MM.1S (cell line): ENCODE measurements at places on chromosomes 12 and 14.

GRCh38 chr12:24770821-24771220 lies 178.1 kb downstream of the BCAT1 start:
- no peak for DNase-seq

- DNase-seq: no peak
Observed at GRCh38 chr12:70741256-70741655, 104.0 kb upstream of the PTPRB start.

- DNase-seq: no peak
Observed at GRCh38 chr12:85804663-85805062, 31.5 kb downstream of the RASSF9 start.

DNA sequence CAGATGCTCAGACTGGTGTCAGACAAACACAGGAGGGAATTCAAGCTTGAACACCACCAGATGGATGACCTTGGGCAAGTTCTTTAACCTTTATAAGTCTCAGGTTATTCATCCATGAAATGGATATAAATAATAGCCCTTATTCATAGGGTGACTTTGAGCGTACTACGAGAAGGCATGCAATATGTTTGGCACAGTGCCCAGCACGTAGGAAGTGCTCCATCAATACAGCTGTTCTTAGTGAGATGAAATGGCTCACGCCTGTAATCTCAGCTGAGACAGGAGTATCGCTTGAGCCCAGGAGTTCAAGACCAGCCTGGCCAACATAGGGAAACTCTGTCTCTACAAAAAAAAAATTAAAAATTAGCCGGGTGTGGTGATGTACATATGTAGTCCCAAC lies 84.8 kb upstream of the FICD start:
- DNase-seq: no peak

DNA sequence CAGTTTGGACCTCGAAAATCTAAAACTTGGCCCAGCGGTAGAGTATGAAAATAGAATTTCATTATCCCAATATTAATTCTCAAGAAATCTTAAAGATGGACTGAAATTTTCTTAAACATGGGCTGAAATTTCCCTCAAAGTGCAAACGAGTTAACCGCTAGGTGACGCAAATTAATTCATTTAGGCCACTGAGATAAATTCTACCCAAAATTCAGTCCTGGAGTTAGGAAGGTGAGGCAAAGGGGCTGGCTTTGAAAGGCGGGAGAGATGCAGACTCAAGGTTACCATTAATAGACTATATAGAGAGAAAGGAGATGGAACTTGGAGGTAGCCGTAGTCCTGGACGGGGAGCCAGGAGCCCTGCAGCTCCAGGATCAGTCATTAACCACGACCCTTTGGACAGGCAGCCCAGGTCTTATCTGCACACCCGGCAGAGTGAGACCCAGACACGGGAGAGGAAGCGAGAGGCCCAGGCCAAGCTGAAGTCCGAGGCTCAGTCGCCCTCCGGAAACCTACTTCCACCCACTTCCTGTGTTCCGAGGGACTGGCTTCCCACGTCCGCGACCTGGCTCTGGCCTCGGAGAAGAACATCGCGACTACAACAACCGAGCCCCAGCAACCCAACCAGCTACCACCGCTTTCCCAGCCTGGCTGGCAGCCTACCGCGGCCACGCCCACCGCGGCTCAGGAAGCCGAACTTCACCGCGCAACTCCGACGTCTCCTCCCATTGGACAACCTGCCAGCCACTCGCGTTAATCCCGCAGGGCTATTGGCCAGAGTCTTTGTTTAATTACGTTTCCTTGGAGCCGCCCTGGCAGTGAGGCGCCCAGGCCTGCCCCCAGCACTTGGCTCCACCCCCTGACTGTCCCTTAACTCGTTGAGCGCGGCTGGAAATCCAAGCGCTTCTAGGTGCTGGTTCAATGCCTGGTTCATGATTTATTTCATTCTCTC lies at the start of gene EFCAB11:
Gene EFCAB11 (minus strand): TSS at position 661 of the 952 bp plus-strand sequence. CDS start 70 bp downstream, at position 591.
- DNase-seq: peak; percentile 94

- no peak for DNase-seq
Observed at GRCh38 chr14:73250781-73251500, 13.6 kb downstream of the PAPLN start.

GRCh38 chr12:111110556-111110955 lies 190.2 kb upstream of the MYL2 start:
- no peak for DNase-seq

DNA sequence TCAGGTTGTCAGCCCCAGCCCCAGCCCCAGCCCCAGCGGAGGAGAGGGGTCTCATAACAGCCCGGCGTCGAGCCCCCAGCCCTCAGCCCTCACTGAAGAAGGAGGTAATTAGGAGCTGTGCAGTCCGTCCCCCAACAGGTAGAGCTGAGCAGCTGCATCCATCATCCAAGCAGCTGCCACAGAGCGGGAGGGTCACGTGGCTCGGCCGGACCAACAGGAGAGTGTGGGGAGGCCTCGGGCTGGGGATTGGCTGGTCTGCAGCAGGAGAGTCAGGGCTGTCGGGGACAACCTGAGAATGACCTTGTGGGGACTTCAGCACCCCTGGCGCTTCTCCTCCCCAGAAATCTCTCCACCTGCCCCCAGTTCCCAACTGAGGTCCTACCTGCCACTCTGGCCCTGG lies 29.6 kb downstream of the SMUG1 start:
- peak; percentile 68 for DNase-seq

GRCh38 chr14:27427796-27428195 lies 830.0 kb upstream of the NOVA1 start:
- no peak for DNase-seq

DNA sequence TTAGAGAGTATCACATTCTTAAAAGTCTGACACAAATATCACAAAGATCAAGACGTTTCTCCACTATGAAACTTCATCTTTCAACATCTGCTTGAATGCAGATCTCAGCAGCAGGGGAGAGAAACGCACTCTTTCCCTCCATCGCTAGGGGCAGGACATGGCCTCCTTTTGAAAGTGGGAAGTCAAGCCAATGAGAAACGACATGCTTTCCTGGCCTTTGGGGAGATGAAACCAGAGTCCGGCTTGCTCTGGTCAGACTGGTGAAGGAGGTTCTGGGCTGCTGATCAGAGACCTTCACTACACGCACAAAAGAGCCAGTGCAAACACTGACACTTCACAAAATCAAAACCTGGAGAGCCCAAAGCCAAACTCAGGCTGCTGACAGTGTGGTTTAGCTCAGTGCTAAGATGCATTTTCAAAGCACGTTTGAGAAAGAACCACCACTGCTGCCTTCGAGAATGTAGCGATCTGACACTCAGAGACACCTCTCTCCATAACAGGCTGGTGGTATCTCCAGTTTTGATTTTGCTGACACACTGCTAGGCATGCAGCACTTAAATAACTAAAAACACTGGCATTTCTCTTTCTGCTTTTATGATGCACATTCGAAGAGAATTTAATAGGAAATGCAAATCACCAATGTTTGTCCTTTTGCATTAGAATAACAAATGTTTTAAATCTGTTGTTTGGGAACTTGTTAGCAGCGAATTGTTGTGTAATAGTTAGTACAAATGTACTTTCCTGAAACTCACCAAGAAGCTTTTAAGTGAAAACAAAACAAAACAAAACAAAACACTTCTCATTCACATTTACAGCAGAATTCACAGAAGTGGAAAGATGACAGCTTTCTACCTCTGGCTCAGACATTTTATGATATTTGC lies 93.9 kb upstream of the OVCH1 start:
- DNase-seq: no peak

GRCh38 chr12:120712610-120713009 lies 2.4 kb downstream of the UNC119B start:
- DNase-seq: no peak

- no peak for DNase-seq
Observed at GRCh38 chr12:92075425-92075914, 70.2 kb downstream of the BTG1 start.

DNA sequence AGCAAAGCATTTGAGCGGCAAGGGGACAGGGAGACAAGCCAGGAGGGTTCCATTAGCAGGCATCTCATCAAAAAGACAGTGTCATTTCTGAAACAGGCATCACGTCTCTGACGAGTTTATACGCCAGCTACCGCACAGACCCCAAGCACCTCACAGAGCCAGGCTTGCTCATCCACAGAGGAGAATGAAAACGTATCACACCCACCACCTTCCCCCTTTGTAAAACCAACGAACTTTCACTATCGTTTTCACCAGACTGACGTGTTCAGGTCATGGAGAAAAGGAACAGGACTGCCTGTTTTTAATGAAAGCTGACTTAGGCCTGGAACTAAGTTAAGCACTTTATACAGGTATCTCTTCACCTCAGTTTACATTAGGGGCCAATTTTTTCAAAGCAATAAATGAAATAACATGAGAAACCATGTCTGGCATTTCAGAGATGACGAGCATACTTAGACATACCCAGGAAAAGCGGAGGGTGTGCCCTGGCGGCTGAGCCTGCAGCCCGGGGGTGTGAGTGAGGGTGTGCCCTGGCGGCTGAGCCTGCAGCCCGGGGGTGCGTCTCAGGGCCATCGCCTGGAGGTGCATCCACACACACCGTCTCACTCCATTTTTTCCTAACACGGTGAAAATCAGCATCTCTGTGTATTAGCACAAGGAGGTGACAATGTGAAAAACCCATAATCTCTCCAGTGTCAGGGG lies 41.9 kb downstream of the STX2 start:
- DNase-seq: no peak

DNA sequence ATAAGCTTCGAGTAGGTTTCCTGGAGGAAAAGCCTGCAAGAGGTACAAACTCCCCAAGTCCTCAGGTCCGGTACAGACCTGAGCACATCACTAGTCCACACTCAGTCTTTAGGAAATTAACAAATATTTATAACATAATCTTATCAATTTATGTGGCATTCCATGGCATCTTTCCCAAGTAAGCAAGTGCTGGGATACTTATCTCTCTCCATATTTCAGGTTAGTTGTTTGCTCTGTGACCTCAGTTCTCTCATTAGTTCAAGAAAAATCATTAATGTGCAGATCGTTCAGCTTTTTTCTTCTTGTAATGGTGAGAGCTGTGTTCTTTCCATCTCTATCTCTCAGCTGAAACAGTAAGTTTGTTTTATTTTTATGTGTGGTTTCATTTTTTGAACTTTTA lies 34.7 kb downstream of the SPATA7 start:
- DNase-seq: no peak

- DNase-seq: no peak
Observed at GRCh38 chr12:9156119-9156518, 40.4 kb upstream of the A2M start.

GRCh38 chr12:9221483-9221882 lies 13.3 kb upstream of the PZP start:
- DNase-seq: no peak

GRCh38 chr12:108399514-108399913 lies 60.4 kb upstream of the CMKLR1 start:
- no peak for DNase-seq

GRCh38 chr14:104278214-104278534 lies 139.8 kb downstream of the KIF26A start:
- DNase-seq: no peak

- DNase-seq: no peak
Observed at GRCh38 chr12:41221491-41221890, 33.4 kb downstream of the PDZRN4 start.

DNA sequence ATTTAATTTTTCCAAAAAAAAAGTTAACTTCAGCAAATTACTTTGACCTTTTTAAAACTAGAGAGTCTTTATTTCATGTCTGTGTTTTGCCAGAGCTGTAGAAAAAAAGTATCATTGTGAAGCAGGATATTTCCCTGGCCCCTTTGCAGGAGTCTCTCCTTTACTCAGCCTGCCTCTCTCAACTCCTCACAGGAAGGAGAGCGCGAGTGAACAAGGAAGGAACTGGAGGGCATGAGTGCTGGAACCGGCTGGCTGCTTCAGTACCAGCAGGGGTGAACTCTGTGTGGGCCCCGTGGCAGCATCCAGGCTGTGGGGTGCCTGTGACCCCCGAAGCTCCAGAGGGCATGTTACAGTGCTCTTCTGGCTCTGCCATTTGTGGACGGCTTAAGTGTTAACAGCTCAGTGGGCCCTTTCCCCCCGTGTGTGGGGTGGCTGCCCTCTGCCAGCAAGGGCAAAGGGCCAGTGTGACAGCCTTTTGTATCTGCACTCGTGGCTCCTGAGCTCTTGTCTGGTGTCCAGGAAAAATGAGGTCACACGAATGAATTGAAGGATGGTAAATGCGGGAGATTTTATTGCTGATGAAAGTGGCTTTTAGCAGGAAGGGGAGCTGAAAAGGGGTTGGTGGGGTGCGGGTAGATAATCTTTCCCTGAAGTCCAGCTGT lies 76.6 kb upstream of the KCNH3 start:
- no peak for DNase-seq

GRCh38 chr12:27688671-27689070 lies 7.6 kb upstream of the REP15 start:
- no peak for DNase-seq

DNA sequence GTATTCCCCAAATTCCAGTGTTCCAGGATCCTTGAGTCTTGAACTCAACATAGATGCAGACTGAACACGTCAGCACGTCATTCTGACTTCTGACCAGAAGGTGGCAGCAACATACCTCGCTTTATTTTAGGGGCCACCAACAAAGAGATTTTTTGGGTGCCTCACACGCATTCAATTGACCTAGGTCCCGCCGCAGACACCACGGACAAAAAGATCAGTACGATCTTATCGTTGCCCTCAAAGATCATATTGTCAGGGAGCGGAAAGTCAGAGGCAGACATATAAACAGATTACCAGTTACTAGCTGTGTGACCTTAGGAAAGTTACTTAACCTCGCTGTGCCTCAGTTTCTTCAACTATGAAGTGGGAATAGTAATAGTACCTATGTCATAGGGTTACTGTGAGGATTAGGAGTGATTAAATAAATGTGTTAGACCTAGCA lies 6.5 kb upstream of the PRPH start:
- DNase-seq: peak; percentile 56

DNA sequence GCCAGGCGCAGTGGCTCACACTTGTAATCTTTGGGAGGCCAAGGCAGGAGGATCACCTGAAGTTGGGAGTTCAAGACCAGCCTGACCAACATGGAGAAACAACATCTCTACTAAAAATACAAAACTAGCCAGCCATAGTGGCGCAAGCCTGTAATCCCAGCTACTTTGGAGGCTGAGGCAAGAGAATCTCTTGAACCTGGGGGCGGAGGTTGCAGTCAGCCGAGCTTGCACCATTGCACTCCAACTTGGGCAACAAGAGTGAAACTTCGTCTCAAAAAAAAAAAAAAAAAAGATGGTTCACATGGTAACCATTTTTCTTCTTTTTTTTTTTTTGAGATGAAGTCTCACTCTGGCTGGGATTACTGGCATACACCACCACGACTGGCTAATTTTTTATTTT lies 35.3 kb downstream of the SLC2A14 start:
- DNase-seq: no peak

DNA sequence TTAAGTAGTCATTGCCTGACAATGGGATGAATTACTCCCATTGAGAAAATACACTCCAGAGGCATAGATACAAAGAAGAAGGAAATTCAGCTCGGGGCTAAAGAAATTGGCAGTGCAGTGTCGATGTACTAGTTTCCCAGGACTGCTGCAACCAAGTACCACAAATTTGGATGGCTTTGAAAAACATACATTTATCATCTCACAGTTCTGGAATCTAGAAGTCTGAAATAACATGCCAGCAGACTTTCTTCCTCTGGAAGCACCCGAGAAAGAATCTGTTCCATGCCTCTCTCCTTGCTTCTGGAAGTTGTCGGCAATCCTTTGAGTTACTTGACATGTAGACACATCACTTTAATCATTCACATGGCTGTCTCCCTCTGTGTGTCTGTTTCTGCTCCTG lies 101.9 kb downstream of the TMTC3 start:
- no peak for DNase-seq

- no peak for DNase-seq
Observed at GRCh38 chr14:79581912-79582576, 629.3 kb downstream of the DIO2 start.
